ENCODE measurements at places on chromosomes 11 and 22.
A peak's percentile ranks its signal among the peaks of the same experiment; 100 is the strongest.

DNA sequence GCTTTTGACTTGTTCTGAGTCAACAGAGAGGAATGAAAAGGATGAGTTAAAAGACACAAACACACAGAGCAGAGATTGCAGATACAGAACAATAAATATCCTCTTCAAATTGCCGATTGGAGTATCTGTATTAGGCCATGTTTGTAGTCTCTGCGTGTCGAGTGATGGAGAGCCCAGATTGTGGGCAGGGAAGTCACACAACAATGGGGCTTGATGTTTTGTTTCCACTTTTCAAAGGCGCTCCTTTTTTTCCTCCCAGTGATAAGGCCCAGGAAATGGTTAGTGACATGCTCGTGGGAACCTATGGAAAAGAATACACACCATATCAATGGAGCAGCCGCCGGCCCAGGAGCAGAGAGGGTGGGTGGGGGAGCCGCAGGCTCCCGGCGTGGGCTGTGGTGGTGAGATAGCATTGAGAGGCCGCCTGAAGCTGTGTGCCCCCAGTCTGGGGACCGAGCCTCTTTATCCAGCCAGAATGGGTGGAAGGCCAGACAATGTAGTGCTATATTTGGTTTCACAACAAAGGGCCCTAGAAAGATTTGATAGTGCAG, 555.9 kb downstream of the INSC start:
- no peak for DNase-seq

GRCh38 chr11:60978546-60979380, 7.3 kb downstream of the CD6 start:
- DNase-seq: no peak

- peak; percentile 74 for DNase-seq
Measured at GRCh38 chr11:126607374-126607773, 251.9 kb downstream of the ST3GAL4 start.

- no peak for DNase-seq
Measured at GRCh38 chr11:17695454-17696441, 23.6 kb upstream of the MYOD1 start.

DNA sequence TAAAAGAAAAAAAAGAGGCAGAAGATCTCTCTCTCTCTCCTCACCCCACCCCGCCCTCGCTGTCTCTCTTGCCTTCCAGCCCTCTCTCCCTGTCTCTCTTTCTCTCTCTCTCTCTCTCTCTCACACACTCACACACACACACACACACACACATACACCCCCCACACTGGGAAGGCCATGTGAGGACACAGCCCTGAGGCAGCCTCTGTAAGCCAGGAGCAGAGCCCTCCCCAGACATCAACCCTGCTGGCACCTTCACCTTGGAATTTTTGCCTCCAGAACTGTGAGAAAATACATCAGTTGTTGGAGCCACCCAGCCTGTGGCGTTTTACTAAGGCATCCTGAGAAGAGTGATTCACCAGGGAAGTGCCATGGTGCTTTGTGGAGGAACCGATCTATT, 14.7 kb downstream of the APOL3 start:
- no peak for DNase-seq
